ENCODE measurements at places on chromosomes 11 and 22.

GRCh38 chr11:2931771-2932738, 2.8 kb upstream of the PHLDA2 start:
- no peak for DNase-seq

DNA sequence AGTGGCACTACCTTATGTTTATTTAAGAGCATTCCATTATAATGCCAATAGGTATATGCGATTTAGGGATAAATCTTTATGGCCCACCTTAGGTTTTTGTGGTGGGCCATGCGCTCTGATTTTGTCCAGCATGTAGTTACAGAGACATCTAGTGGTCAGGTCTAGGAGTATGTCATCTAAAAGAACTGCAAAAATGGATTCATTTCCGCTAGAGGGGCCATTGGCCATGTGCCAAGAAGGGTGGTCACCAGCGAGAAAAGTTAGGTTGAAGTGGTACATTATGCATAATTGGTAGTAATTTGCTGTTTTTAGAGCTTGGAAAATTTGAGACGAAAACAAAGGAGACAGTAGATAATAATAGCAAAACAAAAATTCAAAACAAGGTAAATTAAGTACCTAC, 27.7 kb downstream of the LRRC4C start:
- DNase-seq: no peak

DNA sequence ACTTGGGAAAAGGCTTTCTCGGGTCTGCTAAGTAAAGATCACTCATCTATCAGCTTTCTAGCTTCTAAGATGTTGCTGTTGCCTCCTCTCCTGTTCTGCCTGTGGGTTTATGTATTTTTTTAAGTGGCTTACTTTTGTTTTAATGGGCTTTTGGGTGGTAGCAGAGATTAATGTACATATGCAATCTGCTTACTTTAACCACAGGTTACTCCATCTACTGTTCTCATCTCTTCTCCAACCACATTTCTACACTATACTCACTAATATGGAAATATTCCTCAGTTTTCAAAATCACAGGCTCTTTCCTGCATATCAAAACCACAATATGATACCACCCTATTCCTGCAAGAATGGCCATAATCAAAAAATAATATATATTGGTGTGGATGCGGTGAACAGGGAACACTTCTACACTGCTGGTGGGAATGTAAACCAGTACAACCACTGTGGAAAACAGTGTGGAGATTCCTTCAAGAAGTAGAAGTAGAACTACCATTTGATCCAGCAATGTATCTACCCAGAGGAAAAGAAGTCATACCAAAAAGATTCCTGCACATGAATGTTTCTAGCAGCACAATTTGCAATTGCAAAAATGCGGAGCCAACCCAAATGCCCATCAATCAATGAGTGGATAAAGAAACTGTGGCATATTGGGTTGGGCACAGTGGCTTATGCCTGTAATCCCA, 288.8 kb downstream of the SWAP70 start:
- DNase-seq: no peak

GRCh38 chr11:117913736-117914397, 15.3 kb downstream of the TMPRSS13 start:
- no peak for DNase-seq

- peak; percentile 55 for DNase-seq
These were observed 3.1 kb downstream of the ASRGL1 start for GRCh38 chr11:62340269-62340901.

DNA sequence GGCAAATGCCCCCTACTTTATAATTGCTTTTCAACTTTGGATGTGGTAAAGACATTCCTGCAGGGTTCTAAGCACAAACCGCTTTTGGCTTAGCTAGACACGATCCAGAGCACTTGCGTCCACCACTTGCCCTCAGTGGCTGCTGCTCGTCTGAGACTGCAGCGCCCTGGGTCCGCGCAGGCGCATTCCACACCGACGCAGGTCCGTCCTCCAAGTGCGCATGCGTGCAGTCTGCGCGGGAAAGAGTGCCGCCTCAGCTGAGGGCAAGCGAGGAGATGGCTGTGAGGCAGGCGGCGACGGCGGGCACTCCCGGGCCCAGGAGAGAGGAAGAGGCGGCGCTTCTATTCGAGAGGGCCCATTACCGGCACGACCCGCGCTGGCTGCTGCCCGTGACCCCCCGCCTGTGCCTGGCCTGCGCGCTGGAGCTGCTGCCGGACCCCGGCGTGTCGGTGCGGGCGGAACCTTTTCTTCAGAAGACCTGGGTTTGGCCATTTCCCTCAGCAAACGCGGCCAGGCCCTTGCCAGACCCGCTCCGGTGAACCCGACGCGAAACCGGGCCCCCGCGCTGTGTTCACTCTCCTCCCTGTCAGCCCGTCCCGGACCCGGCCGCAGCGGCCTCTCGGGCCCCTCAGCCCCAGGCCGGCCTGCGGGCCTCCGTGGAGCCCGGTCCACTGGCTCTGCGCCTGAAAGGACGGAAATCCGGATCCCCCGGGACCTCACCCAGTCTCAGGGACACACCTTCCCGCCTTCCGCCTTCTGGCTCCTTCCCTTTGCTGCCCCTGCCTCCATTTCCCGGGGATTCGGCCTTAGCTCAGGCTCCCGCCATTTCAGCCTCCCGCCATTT, at the start of gene MEI1:
Gene MEI1 (plus strand): TSS at position 240 of the 844 bp plus-strand sequence. CDS start 36 bp downstream, at position 276.
- peak; percentile 91 for DNase-seq

DNA sequence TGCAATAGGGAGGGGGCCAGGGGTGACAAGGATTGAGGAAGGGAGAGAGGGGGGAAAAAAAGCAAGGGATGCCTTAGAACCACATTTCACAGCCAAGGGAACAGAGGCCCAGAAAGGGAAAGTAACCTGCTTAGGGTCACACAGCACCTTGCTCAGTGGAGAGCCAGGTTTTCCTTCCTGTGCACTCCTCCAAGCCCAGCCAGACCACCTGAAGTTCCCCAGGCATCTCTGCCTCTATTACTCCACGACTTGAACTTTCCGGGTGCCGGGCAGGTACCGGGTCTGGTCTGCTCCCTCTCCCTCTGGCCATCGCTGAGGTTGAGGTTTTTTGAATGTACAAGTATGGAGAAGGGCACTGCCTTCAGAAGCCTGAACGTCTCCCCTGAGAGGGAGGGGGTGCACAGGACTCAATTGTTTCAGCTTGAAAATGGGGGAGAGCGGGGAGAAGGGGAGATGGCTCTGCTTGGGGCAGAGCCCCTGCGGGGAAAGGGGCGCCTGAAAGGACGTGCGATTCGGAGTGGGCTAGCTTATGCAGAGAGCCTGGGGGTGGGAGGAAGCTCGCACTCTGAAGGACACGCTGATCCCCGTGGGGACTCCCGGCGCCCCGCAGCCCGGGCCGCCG, 516 bp upstream of the SERPINH1 start:
- no peak for DNase-seq

- DNase-seq: no peak
These were observed 49.8 kb upstream of the SCUBE2 start for GRCh38 chr11:9141186-9141585.

GRCh38 chr11:125941267-125941618, 4.6 kb upstream of the VSIG10L2 start:
- no peak for DNase-seq

DNA sequence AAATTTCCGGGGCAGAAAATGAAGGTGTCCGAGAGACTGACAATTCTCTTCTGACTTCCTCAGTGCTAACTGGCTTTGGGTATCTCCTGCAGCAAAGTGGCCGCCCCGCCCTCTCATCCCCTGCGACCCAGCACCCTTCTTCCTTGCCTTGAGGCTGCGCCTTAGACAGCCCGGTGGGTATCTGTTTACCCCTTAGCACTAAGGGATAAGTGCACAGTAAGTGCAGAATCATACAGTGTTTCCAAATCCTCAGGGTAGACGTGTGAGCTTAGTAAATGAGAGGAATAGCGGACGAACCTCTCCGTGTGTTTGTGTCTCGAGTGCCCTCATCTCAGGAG, 368 bp upstream of the CHORDC1 start:
- DNase-seq: no peak

DNA sequence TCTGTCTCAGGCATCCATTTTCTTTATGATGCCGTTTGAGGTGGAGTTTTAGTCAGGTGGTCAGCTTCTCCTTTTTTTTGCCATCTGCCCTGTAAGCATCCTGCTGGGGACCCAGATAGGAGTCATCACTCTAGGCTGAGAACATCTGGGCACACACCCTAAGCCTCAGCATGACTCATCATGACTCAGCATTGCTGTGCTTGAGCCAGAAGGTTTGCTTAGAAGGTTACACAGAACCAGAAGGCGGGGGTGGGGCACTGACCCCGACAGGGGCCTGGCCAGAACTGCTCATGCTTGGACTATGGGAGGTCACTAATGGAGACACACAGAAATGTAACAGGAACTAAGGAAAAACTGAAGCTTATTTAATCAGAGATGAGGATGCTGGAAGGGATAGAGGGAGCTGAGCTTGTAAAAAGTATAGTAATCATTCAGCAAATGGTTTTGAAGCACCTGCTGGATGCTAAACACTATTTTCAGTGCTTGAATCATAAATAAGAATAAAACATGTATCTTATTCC, 10.9 kb upstream of the HBE1 start:
- peak; percentile 38 for DNase-seq

DNA sequence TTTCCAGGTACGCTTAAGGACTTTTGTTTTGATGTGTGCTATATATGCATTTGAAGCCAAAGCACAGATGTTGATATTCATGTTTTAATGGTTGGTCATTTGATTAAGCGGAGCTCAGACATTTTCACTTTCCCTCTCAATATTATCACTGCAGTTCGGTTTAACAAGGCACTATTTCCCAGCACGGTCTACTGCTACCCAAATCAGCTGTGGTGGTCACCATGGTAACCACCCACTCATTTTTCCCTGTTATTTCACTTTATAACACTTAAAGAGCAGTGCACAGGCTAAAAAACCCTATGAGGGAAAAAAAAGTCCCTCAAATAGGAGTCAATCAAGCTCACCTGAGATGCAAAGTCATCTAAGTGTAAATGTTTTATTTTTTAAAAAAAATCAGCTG, 439.6 kb upstream of the CCDC90B start:
- DNase-seq: no peak

DNA sequence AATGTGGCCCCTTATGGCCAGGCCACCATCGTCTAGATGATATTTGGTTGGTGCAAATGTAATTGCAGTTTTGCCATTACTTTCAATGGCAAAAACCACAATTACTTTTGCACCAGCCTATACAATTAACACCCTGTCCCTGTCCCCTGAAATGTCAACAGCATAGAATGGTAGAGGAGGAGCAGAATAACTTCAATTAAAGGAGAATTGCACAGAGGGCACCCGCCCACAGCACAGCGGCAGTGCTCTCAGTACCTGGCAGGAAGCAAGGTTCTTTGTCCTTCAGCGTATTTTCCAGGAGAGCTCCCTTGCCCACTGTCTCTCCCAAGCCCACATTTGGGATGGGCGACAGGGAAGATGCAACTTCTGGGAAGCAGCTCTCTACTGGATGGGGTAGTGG, 115.3 kb downstream of the TRIM29 start:
- no peak for DNase-seq

DNA sequence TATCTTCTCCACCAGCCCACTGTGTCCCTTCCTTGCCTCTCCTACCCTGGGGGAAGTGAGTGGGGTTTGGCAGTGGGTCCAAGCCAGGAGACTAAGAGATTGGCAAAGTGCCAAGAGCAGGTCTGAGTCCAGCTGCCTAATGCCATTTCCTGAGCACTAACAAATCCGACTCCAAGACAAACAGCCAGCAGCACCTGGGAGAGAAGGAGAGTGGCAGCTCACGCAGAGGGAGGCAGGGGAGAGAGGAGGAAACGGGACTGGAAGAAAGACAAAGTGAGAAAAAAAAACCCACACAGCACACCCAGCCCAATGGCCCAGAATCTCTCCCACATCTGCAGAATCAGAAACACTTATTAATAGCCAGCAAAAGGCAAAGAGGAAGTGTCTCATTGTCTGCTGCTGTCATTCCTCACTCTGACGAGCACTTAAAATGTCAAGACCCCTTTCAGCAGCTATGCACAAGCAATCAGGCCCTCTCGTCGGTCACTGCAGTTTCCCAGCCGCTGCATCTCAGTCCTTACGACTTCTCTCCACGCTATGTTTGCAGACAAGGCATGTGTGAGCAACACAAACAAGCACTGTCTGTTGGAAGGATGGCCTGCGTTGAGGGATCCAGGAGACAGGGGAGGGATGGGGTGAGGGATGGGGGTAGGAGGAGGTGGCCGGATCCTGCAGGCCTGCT, 558.4 kb upstream of the CADM1 start:
- DNase-seq: no peak

Measured in CD4-positive, alpha-beta T cell treated with Interferon gamma for 1 hour (primary cell).